Cardiac fibroblast (primary cell): ENCODE measurements at places on chromosomes 11 and 22.

GRCh38 chr22:11629661-11630385 lies 3898.2 kb upstream of the OR11H1 start:
- no peak for DNase-seq

- DNase-seq = no peak
These were observed 621.2 kb upstream of the CHORDC1 start for GRCh38 chr11:90844041-90844440.

GRCh38 chr11:117597071-117597470 lies 199.9 kb downstream of the DSCAML1 start:
- DNase-seq = peak; percentile 41

DNA sequence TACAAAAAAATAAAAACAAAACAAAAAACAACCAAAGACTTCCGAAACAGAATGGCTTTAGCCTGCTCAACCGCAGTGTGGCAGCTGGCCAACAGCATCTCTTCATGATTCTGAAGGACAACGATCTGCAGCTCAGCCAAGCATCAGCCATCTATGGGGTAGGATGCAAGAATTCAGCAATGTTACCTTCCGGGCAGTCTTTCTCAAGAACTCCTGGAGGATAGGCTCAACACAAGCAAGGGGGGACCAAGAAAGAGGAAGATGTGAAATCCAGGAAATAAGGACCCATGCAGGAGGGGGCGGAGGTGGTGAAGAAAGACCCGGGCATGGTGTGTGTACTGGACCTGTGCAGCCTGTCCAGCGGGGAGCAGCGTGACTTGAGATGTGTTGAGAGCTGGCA lies 3.5 kb upstream of the TSPO start:
- DNase-seq = no peak
